ENCODE measurements at places on chromosomes 13 and 19. TPM values are rescaled to one million over a fixed set of nuclear protein-coding genes. Genes with fewer than 3 reads are reported as not detected.

GRCh38 chr19:24101459-24102115 is 14.6 kb downstream of the ZNF254 start:
- DNase-seq, result no peak

GRCh38 chr13:21152251-21152899 is 24.0 kb downstream of the SKA3 start:
- no peak for DNase-seq

DNA sequence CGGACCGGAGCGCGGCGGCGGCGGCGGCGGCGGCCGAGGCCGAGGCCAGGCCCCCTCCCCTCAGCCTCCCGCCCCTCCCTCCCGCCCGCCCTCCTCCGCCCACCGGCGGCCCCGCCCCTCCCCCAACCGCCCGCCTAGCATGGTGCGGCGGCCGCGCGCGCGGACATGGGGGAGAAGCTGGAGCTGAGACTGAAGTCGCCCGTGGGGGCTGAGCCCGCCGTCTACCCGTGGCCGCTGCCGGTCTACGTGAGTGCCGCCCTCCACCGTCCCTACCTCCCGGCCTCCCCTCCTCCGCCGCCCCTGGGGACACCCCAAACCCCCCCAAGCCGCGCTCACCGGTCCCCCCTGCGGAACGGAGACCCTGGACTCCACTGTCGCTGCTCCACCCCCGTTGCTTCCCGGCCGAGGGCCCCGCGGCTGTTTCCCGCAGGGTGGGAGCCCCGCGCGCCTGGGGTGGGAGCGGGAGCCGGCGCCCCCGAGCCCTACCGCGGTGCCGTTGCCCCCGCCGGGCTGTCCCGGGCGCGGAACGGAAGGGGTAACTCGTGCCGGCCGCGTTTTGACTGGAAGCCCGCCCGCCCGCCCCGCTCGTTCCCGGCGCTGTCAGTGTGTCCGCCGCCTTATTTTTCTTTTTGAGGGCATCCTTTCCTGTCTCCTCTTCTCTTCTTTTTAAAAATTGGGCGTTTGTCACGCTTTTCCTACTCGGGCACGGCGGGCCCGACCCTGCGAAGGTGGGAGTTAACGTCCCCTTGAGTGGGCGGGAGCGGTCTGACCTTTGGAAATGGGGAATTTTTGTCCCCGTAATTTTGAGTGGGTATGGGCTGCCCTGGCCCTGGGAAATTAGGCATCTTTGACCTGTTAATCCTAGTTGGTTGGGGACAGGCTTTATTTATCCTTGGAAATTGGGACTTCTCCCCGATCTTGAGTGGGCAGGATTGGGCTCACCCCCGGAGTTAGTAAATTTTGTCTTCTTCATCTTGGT is 576 bp downstream of the DOT1L start:
- DNase-seq, result no peak

DNA sequence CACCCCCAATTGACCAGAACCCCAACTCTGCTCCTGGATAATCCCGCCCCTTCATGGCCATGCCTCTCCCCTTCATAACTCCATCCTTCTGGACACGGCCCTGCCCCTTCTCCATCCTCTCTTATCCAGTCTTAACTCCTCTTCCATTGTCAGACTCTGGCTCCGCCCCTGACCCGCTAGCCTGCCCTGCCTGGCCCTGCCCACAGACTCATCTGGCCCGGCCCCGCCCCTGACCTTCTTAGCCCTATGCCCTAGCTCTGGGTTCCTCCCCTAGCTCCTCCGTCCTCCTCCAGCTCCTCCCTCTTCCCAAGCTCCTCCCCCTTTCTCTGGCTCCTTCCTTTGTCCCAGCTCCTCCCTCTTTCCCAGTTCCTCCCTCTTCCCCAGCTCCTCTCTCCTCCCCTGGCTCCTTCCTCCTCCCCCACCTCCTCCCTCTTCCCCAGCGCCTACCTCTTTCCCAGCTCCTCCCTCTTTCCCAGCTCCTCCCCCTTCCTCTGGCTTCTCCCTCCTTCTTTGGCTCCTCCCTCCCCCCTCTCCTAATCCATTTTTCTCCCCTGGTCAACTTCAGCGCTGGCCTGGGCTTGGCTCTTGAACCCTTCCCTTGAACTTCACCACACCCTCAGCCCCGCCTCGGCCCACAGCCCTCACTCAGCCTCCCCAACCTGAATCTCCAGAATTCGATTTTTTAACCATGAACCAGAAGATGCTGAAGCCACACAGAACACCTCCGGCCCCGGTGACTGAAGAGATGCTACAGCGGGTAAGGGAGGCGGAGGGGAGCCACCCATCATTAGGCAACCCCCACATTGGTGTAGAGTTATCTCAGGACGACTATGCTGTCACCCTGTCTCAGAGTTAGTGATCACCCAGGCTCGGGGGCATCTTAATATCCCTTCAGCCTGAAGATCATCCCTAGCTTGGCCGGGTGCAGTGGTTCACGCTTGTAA is 9.2 kb upstream of the ZNF358 start:
- DNase-seq, result peak; percentile 38

DNA sequence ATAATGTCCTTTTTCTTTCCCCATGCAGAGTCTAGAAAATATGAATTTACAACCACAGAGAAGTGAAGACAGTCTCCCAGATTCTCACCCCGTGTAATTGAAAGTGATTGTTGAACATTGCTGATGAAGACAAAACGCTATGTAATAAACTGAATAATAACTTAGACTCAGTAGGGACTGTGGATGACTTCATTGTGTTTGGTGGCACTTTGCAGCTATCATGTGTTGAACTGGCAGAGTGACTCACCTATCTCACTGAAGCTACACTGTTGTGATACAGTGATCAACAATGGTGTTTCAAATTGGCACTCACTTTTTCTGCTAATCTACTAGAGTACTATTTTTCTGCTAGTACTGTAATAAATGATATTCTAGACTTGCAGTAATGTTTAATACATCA is 261.3 kb downstream of the DACH1 start:
- no peak for DNase-seq

- no peak for DNase-seq
These were observed 117.7 kb downstream of the FNDC3A start for GRCh38 chr13:49093376-49093775.

GRCh38 chr13:84265257-84265764 is 383.0 kb upstream of the SLITRK1 start:
- no peak for DNase-seq

- no peak for DNase-seq
These were observed 64.4 kb upstream of the ZNF527 start for GRCh38 chr19:37306383-37306963.

DNA sequence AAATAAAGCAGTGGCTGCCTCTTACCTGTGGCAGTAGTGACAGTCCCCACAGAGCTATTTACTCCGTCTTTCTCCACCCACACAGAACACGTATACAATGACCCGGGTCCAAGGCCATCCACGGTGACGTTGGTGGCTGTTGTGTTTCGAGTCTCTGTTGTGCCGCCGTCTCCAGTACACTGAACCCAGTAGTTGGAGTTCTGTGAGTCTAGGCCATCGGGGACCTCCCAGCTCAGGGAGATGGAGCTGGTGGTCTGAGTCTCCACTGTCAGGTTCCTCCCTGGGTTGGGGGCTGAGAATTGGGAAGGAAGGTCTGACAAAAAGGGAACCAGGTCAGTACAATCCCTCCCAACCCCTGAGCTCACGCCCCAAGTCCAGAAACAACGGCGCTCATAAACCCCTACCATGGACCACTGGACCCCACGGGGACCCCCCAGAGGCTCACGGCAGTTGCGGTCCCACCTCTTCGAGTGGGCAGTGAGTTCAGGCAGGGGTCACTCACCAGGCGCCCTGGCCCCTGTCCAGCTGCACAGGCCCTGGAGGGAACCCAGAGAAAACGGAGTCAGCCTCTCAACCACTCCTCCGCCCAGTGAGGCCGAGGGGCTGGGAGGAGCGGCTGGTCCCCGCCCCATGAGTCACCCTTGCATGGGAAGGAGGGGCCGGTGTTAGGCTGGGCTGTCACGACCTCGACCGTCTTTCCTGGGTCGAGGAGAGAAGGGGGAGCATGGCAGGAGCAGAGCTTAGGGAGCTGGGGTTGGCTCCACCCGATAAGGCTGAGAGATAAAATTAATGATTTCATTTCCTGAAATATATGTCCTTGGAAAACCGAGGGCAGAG is 2.4 kb downstream of the PTPRH start:
- DNase-seq, result no peak

- no peak for DNase-seq
These were observed at the start of gene F10 for GRCh38 chr13:113122550-113123225. F10 (plus strand) TSS chr13:113122799; CDS start chr13:113122856, 57 bp downstream.

GRCh38 chr19:29088761-29089160 is 124.2 kb downstream of the UQCRFS1 start:
- DNase-seq, result no peak

GRCh38 chr13:110455444-110455843 is 106.1 kb downstream of the RAB20 start:
- no peak for DNase-seq

DNA sequence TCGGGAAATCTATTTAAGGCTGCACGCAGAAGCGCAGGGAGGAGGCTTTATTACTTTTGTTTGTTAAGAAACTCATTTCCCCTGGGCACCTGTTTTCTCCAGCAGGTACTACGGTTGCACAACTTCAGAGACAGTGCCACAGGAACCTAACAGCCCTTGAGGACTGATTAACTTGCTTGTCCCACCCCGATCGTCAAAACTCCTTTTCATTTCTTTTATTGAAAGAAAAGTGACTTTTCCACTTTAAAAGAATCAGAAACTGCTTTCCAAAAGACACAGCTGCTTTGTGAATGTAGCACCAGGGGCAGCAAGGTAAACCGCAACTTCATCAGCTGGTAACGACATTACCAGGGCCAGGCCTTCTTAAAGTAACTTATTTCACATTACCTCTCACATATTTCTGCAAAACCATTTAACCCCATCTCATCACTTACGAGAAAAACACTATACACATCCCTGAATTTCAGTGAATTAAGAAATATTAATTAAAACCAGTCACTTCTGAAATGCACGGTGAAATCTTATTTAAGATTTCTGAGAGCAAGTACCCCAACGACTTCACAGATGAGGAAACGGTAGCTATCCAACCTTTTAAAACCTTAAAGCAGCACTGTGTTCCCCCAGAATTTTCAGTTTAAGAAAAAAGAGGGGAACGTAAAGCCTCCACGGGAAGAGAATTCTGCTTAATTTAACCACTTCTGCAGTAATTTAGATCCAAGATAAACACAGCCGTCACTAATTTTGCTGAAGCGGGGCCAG is 1.4 kb downstream of the ANKRD10 start:
- DNase-seq, result peak; percentile 35

- no peak for DNase-seq
These were observed 767.6 kb upstream of the SLITRK1 start for GRCh38 chr13:84649853-84650252.

Gene FGF21
- total RNA-seq, result not detected

Gene FFAR2
- 0.15 TPM for total RNA-seq

Gene VN1R2
- not detected for total RNA-seq

Gene ZNF460
- 60.2 TPM for total RNA-seq

Gene C13orf42
- total RNA-seq, result not detected

Gene MUC16
- not detected for total RNA-seq

Gene OLFM4
- not detected for total RNA-seq

Gene FGF14
- total RNA-seq, result 0.33 TPM

Measured in CD4-positive, alpha-beta memory T cell (primary cell).